ENCODE measurements at places on chromosomes 11 and 22.

DNA sequence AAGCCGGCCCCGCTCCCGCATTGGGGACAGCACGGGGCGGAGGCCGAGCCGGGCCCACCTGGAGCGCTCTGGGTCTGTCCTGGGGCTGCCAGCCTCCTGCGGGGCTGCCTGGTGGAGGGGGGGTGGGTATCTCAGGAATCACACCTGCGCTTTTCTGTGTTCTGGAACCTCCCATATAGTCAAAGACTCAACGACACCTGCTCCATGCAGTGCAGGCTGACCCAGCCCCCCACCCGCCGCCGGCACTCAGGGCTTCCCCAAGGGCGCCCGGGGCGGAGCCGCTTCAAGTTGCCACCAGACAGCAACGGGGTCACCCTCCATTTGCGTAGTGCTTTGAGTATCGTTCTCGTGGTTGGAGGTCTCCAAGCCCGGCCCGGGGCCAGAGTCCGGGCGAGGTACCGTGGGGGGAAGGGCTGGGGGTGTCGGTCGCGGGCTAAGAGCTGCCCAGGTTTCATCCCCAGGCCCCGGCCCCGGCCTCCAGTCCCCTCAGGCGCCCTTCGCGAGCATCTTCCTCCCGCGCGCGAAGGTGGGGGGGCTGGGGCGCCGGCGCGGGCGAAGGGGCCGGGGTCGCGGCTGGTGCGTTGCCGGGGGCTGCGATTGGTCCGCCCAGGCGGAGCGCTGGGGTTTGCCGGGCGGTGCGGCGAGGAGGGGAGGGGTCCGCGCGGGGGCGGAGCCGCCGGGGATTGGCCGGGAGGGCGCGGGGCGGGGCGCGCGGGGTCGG, 6.6 kb downstream of the TSPAN4 start:
- DNase-seq: no peak

- DNase-seq: no peak
Observed at GRCh38 chr22:35541254-35541748, 670 bp downstream of the RASD2 start.

DNA sequence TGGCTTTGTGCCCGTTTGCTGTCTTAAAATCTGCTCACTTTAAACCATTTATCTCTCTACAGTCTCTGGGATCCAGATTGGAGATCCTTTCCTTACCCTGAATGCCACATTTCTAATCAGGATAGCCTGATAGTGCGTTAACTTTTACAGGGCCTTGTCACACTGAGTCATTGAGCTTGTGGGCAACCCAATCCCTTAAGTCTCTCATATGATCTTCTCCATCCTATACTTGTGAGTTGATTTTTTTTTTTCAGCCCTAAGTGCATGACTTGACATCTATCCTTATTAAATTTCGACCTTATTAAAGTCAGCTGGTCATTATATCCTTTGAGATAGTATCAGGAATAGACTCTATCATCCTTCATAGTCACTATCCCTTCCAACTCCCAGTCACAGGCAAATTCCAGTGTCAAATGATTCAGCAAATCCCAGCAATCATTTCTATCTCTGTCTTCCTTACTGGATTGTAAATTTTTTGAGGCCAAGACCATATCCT, 57.7 kb downstream of the TEAD1 start:
- no peak for DNase-seq

- no peak for DNase-seq
Observed at GRCh38 chr11:101327908-101328307, 198.3 kb upstream of the PGR start.

DNA sequence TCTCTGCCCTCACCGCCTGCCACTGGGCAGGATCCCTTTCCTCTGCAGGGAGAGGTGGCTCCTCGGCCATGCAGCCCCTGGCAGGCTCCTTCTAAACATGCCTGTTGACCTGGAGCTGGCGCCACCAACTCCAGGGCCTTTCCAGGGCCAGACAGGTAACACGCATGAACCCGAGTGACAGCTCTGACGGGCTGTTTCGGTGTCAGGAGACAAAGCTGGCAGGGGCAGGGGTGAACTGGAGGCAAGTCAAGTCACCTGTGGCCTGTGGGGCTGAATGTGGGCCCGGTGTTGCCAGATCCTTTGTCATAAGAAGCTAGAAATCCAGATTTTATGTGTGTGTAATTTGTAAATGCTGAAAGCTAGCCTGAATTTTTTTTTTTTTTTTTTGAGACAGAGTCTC, 11.3 kb downstream of the C22orf23 start:
- DNase-seq: no peak

DNA sequence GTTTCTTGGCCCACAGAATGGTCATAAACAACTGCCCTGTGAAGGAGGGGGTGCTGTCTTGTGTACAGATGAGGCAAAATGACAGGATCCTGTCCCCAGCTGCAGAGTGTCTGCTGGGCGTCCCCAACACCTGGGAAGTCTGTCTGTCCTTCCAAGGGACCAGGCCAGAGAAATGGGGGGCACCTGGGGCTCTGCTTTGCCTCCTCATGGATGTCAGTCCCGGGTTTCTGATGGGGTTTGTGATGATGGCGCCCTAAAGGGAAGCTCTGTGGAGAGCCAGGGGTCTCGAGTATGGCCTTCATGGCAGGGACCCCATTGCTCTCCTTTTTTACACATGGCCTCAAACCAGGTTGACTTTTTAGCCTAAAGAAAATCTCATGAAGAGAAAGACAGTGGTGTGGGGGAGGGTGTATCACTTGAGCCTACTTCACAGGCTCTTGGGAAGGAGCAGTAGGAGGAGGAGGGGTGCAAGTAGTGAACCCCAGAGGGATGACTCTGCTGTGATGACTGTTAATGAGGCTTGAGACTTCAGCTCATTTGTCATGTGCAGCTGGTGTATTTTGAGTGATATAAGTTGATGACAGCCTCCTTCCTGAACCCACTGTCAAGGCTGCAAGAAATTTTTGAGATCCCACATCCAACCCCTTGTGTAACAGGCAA, 40.6 kb upstream of the TUB start:
- no peak for DNase-seq

GRCh38 chr11:3370311-3370870, 8.6 kb downstream of the ZNF195 start:
- no peak for DNase-seq

DNA sequence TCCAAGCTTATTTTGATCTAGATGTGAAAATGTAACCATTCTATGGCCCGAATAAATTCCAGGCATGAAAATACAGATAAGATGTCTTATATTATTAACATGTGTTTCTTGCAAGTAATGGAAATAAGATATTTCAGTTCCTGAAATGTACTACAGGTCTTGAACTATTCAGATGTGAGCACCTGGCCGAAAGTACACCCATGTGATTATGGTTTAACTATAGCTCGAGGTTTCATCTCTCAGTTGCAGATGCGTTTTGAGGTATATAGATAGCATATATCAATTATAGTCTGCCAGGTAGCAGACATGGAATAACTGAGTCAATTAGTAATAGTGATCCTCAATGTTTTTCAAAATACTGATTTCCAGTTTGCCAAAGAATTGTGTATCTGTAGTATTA, 68.3 kb downstream of the DDIAS start:
- no peak for DNase-seq

DNA sequence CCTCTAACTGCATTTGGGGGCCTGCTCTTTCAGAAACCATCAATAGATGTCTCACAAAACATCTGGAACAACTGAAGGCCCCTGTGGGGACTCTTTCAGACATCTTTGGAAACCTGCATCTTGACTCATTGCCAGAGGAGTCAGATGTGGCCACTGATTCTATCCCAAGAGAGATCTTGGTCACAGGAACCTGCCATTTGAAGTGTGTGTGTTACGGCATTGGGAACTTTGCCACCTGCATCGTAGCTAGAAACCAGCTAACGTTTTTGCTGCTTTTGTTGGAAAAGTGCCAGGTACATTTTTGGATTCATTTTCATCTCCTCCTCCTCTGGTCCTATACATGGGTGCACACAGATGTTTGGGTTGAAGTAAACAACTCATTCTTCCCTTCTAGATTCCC, 4.3 kb downstream of the SRRD start:
- DNase-seq: no peak

- DNase-seq: no peak
Observed at GRCh38 chr11:87097582-87097981, 59.8 kb downstream of the TMEM135 start.

DNA sequence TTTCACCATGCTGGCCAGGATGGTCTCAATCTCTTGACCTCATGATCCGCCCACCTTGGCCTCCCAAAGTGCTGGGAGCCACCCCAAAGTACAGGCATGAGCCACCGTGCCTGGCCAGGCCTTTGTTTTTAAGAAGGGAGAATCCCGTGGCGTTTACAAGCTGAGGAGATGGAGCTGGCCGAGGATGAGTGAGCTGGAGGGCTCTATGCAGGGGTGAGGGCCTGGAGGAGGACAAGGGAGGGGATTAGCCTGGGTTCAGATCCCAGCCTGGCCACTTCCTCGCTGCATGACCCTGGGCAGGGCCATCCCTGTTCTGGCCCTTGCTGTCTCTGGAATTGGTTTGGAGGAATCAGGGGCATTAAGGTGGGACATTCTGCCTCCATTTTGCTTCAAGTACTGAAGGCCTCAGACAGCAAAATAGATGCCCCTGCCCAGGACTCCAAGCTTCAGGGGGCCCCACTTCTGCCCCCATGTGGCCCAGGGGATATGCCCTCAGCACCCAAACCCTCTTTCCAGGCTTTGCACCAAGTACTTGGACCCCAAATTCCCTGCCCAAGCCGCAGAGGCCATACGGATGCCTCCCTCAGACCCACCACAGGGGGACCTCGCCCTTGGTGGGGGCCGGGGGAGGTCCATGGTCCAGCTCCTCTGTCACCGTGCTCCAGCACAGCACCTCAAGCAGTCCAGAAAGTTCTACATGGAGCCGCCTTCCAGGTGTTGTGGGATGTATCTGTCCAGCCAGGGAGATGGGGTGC, 12.1 kb upstream of the LRP5 start:
- DNase-seq: no peak

- DNase-seq: no peak
Observed at GRCh38 chr11:23540101-23540561, 679.9 kb upstream of the CCDC179 start.

GRCh38 chr22:48264586-48264985, 1502.1 kb downstream of the TBC1D22A start:
- no peak for DNase-seq

GRCh38 chr11:59267736-59268475, 55.2 kb upstream of the MPEG1 start:
- DNase-seq: no peak

GRCh38 chr11:46210133-46210636, 67.3 kb upstream of the CREB3L1 start:
- no peak for DNase-seq

DNA sequence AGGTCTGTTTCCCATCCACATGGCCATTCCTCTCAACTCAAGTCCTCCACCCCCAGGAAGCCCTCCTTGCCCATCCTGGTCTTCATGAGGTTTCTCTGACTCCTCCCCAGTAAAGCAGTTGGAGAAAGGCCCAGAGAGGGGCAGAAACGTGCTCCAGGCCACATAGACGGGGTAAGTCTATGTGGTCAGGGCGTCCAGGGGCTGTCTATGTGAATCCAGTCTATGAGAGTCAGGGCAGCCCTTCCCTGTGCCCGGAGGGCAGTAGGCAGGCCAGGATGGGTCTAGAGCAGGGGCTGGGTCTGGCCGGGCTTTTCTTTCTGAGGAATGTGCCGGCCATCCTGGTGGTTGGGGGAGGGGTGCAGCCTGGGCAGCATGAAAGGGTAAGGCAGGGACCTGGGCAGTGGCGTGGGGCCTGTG, 11.7 kb downstream of the GUCD1 start:
- DNase-seq: no peak

- DNase-seq: no peak
Observed at GRCh38 chr11:66614073-66614472, 2.4 kb upstream of the RBM14 start.

DNA sequence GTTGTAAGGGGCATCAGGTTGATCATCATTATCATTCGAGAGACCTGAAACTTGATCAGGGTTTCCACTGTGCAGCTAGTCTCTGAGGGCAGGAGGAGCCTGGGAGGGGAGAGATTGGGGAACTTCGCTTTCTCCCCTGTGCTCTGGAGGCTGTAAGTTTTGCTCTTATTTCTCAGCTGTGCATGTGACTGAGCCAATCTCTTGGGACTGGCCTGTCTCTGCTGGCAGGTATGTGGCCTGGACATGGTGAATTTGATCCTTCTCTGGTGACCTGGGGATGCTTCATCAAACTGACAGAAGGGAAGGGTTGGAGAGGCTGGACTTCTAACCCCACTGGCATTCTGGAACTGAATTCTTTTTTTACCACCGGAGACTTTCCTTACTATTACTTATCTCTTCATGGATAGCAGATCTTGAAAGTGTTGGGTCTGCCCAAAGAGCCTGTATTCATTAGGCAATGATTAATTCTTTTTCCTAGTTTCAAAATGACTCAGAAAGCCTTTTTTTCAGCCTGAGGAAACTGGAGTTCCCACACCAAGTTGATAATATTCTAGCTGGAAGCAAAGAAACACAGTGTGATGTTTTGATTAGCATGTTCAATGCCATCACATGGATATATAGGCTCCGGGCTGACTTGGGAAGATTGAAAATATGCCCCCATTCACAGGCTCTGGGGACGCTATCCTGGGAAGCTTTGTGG, 36.5 kb downstream of the TSPAN18 start:
- no peak for DNase-seq

GRCh38 chr11:119157063-119157462, 8.2 kb downstream of the ABCG4 start:
- no peak for DNase-seq

DNA sequence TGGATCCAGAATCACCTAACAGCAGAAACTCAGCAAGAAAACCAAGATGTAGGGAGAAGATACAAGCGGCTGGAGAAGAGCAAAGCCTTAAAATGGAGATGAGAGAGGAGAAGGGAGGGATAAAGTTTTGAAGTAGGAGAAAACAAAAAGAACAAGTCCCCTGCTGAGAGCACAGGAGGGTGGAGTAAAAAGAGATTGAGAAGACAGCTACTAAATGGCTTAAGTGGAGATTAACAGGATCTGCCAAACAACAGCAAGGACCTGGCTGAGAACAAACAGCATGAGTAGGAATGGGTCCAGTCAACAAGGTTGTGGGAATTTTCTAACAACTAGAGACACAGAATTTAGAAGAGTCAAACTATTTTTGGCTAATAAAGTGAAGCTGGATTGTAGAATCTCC, 18.1 kb downstream of the BTG4 start:
- DNase-seq: no peak

DNA sequence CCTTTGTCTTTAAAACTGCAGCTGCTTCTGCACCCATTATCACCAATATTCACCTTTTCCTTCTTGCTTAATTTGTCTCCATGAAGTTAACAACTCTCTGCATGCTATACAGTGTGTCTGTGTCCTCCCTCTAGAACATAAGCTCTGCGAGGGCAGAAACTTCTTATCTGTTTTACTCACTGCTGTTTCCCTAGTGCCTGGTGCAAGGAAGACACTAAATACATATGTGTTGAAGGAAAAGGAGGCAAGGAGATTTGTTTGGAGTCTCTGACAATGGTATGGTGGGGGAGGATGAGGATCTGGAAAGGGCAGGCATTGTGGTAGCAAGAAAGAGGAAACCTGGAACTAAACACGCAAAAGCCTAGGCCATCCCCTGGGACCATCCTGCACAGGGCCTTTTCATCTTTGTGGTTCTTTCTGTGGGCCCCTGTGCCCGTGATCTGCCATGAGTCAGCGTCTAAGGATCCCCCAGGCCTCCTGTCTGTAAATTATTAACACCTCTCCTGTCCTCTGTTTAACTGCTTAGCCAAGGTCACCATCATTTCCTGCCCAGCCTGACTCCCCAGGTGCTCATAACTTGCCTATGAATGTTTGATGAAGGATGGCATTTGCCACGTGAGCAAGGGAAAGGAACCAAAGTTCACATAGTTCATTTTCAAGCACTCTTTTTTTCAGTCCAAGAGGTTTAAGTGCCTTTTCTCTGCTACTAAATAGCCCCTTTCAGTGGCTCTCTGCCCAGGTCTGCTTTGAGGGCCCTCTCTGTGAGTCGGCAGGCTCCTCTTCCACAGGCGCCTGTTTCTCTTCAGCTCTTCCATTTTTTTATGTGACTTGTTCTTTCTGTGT, 131.1 kb downstream of the RASSF10 start:
- DNase-seq: no peak

- DNase-seq: no peak
Observed at GRCh38 chr11:132862137-132862536, 670.2 kb downstream of the OPCML start.
